NCI-H2171 treated with DMSO at 0.1 percent for 48 hours (cell line): ENCODE measurements at places on chromosomes 4 and X.

- DNase-seq = peak; percentile 45
Observed at GRCh38 chrX:63350465-63350877, 661 bp downstream of the SPIN4 start.

DNA sequence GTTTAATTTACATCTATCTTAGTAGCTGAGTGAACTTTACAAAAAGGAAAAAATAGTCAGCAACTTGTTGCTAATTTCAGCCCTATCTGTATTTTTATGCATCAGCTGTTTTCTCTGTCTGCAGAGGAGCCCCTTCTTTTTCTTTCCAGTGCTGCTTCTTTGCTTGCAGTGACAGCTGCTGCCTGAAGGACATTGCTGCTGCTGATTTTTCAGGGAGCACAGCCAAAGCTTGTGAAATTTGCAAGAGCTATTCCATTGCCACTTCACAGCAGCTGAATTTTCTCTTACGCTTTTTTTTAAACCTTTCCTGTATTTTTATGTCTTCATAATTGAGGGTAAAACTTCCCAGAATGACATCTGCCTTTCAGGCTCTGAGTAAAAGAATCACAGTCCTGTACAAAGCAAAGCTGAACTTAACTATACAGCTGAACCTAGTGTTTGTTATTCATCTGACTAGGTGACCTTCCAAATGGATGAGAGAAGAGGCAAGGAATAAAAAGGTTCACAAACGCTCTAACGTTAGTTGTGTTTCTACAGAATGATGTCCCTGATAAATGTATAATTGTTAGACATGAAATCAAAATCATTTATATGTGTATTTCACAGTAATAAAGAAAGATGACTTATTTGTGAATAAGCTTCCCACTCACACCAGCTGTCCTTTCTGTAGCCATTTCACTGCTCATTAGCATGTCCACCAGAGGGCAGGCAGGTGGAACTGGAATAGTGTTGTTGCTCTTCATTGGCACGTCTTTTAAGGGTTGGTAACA lies 541.4 kb downstream of the ADGRL3 start:
- DNase-seq = peak; percentile 18

GRCh38 chr4:78437608-78438088 lies 113.9 kb upstream of the ANXA3 start:
- no peak for DNase-seq

- DNase-seq = no peak
Observed at GRCh38 chrX:55522596-55523276, 33.1 kb upstream of the USP51 start.

- no peak for DNase-seq
Observed at GRCh38 chrX:13607331-13607995, 38.1 kb downstream of the EGFL6 start.

DNA sequence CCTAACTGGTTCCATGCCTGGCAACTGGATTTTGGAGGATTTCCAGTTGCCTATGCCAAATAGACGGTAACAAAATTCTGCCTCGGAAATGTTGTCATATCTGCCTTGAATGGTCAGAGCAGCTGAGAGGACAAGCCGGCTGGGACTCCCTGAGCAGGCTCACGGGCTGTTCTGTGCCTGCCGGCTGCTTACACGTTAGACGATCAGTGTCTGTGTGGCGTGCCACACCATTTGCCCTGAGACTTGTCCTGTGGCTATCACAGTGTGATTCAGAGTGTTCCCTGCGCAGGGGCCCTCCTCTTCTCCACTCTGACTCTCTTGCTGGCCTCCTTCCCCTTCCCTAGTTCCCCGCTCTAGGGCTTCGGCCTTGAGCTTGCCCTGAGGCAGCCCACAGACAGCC lies 42.4 kb downstream of the RAI2 start:
- DNase-seq = no peak

- no peak for DNase-seq
Observed at GRCh38 chr4:150950657-150951288, 64.3 kb downstream of the LRBA start.

DNA sequence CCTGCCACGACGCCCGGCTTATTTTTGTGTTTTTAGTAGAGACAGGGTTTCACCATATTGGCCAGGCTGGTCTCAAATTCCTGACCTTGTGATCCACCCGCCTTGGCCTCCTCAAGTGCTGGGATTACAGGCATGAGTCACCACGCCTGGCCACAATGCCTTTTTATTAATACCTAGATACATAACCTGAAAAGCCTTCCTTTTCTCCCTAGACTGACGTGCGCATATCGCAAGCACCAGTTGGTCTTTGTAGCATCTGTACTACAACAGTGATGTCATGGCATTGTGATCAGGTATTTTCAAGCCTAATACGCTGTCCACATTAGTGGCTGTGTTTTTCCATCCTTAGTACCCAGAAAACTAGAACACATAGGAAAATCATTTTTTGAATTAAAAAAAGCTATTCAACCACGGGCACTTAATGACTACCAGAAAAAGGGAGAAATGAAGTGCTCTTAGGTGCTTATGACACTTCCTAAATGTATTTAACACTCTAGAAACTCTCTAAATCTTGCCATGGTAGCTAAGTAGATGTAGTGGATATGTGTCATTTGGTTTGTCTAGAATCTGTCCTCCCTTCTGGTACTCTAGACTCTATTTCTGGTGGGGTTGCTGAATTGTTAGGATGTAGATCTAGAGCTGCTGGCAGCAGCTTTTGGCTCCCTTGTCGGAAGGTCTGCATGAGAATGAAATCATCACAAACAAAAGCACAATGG lies 707.8 kb downstream of the STIM2 start:
- DNase-seq = no peak

DNA sequence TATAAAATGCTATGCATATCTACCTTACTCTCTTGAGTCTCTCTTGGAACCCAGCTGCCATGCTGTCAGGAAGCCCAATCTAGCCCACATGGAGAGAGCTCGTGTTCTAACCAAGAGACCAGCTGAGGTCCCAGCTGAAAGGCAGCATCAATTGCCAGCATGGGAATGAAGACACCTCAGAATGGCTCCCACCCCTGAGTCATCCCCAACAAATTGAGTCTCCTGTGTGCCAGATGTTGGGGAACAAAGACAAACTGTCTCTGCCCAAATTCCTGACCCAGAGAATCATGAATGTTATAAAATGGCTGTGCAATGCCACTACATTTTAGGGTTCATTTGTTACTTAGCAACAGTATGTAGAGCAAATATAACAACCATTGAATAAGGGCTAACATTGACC lies 105.2 kb upstream of the STX18 start:
- no peak for DNase-seq

DNA sequence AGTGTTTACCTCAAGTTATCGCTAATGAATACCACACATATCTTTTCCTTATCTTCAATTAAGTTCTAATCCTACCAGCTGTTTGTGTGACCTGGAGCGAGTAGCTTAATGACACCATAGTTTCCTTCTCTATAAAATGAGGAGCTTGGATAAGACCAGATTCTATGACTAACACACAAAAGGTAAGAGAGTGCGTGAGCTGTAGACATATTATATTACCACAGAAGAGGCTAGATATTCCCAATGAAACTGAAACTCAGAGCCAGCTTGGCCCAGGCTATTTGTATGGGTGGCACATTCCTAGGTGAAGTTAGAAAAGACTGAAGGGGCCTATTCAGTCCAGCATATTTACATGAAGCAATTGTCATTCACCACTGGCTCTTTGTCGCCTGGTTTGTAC lies 30.2 kb downstream of the ASB5 start:
- peak; percentile 84 for DNase-seq

GRCh38 chrX:74534569-74535038 lies 79.8 kb downstream of the RLIM start:
- DNase-seq = no peak

DNA sequence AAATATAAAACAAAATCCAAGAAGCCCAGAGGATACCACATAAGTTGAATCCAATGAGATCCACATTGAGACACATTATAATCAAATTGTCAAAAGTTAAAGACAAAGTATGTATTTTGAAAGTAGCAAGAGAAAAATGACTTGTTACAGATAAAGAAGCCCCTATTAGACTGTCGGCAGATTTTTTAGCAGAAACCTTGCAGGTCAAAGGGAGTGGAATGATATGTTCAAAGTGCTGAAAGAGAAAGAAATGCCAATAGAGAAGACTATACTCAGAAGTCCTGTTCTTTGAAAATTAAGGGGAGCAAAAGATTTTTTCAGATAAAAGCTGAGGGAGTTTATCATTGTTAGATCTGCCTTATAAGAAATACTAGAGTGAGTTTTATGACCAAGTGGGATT lies 148.9 kb upstream of the EPHA5 start:
- no peak for DNase-seq

DNA sequence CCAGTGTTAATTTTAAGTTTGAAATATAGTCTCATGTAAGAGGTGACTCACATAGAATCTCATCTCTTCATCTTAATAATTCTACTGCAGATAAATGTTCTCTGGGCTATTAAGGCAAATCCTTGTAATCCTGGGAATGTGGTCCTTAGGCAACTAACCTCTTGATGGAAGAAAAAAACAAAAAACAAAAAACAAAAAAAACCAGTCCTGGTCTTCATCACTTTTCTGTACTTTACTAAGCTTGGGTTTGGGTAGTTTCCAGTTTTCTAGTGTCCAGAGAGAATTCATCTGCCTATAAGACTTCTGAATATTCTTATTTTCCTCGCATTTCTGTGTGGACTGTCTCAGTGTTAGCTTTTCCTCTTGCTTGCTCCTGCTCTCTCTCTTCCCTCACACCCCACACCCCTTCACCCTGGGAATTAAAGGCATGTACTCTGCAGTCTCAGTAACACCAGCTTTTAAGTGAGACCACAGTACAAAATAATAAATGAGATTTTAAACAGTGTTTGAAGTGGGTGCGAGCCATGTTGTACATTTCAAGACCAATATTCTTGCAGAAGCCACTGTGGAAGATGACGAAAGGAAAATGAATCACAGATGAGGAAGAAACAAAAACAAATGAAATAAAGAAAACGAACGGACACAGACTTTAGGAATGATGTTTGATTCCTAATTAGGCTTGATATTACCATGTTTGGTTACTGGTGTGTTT lies 51.7 kb downstream of the HAND2 start:
- DNase-seq = no peak

GRCh38 chrX:1451251-1451660 lies 1.5 kb downstream of the ASMTL start:
- no peak for DNase-seq

- DNase-seq = no peak
Observed at GRCh38 chrX:20672476-20672875, 405.8 kb upstream of the RPS6KA3 start.

DNA sequence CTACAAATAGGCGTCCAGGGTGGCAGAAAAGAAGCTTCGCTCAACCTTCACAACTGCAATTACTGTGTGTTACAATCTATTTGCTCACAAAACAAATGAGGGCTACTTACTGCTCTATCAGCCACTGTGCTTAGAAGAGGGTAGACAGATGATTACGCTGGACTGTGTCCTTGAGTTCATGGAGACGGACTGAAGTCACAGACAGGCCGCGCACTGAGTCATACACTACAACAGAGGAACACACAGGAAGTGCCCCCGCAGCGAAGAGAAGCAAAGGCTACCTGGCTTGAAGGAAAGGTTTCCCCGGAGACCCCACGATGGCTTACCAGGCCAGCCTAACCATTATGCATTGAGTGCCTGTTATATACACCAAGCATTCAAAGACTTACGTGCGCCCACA lies 25.6 kb downstream of the FAT1 start:
- no peak for DNase-seq

DNA sequence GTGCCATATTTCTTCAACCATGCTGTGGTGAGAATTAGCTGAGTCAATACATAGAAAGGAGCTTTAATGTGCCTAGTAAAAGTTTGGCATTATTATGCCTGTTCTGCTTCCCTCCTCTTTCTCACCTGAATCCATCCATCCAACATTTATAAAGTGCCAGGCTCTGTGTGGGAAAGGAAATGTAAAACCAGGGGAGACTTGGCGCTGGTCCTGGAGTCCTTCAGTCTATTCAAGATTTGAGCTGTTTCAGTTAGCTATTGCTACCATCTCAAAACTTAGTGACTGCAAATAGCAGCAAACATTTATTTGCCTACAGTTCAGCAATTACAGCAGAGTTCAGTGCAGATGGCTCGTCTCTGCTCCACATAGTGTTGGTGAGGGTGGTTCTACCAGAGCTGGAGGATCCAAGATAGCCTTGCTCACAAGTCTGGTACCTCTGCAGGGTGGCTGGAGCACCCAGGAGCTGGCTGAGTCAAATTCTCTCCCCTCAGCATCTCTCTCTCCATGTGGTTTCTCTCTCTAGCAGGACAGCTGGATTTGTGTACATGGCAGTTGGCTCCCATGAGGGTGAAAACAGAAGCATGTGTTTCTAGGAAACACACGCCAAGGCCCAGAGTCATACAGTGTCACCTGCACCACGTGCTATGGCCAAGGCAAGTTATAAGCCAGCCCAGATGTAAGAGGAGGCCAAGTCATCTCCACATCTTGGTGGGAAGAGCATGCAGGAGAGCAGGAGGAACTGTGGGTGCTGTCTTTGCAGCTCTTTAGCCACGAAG lies 77.3 kb downstream of the FHDC1 start:
- DNase-seq = peak; percentile 78

DNA sequence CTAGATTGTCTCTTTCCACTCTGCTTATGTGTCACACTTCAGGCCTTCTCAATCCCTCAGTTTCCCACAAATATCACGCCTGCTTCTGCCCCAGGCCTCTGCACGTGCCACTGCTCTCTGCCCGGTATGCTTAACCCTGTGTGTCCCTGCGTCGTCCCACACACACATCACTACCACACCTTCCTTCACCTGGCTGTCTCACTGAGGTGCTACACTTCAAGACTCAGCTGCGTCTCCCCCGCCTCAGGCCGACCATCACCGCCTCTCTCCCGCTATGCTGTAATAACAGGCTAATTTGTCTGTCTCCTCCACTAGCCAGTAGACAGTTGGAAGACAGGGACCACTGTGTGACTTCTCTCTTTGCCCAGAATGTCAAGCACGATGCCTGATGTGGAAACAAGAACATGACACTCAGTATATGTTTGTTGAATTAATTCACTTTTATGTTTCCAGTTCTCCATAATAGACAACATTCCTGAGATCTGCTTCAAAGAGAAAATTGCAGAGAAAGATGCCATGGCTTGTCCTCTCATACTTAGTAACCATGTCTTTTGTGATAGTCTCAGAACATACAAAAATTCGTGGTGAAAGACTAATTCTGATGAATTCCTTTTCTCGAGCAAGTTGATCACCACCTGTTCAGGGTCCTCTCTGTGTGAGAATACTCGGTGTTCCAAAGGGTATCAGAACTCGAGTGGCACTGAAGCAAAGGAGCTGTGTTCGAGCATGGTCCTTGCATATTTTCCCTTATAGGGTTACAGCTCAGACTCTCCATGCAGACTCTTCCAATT lies 54.2 kb downstream of the AFAP1 start:
- no peak for DNase-seq

GRCh38 chr4:7365462-7366179 lies 69.1 kb downstream of the PSAPL1 start:
- DNase-seq = peak; percentile 81

GRCh38 chr4:3413675-3414420 lies 27.9 kb upstream of the HGFAC start:
- DNase-seq = no peak

DNA sequence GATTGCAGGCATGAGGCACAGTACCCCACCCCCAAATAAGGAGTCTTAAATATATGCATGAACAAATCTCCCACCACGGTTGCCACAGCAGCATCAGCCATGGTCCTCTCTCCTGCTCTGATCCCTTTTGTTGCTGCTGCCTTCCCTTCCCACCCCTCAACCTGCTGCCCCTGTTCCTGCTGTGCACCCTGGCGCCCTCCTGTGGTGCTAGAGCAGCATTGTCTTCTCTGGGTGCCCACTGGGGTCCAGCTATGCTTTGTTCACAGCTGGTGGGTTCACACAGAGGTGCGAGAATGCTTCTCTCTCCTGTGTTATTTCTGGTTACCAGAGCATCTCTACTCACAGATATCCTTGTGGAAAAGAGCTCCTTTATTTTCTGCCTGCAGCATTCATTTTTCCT lies 116.2 kb downstream of the GATB start:
- DNase-seq = no peak

GRCh38 chrX:64580035-64580434 lies 184.8 kb upstream of the MTMR8 start:
- no peak for DNase-seq
